Panc1 (cell line): ENCODE measurements at places on chromosomes 3 and 15. TPM values are rescaled to one million over a fixed set of nuclear protein-coding genes. Genes with fewer than 3 reads are reported as not detected.

DNA sequence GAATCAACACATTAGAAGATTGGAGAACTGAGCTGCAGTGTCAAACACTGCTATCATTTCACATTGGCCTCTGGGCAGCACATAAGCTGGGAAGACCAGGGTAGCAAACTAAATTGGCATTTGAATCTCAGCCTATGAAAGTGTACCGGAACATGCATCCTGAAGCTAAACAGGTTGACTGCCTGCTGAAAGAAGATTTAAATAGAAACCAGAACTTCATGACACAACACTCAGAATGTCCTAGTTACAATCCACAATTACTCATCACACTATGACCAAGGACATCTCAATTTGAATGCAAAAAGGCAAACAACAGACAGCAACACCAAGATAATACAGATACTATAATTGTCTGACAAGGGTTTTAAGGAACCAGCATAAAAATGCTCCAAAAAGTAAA lies 26.2 kb downstream of the TM2D3 start:
- no peak for DNase-seq

DNA sequence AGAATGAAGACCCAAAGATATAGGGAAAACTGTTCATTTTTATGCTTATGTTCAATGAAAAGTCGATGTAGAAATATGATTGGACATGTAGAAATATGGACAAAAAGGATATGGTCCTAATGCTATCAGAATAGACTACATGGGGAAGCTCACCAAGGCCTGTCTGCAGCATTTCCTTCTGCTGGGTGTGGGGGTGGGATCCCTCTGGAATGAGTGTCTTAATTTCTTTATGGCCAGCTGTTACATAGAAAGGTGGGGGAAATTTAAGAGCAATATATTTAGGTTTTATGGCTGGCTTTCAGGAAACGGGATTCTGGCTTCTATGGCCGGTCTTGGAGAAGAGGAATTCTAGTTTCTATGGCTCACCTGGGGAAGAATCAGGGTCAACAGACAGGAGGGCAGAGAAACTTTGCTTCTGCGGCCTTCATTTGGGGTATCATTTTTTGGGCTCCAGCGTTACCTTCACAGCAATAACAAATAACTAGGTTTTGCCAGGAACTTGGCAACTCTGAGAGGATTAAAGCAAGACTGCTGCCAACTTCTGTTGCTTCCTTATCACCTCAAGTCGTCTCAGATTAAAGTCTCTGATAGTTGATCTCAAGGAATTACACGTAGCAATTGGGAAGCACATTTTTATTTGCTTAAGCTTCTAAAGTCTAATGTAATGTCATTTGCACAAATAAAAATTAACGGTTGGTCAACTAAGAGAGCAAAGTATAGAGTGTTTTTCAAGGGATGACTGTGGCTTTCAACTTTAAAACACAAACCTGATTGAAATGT lies 57.0 kb upstream of the GATM start:
- no peak for DNase-seq

DNA sequence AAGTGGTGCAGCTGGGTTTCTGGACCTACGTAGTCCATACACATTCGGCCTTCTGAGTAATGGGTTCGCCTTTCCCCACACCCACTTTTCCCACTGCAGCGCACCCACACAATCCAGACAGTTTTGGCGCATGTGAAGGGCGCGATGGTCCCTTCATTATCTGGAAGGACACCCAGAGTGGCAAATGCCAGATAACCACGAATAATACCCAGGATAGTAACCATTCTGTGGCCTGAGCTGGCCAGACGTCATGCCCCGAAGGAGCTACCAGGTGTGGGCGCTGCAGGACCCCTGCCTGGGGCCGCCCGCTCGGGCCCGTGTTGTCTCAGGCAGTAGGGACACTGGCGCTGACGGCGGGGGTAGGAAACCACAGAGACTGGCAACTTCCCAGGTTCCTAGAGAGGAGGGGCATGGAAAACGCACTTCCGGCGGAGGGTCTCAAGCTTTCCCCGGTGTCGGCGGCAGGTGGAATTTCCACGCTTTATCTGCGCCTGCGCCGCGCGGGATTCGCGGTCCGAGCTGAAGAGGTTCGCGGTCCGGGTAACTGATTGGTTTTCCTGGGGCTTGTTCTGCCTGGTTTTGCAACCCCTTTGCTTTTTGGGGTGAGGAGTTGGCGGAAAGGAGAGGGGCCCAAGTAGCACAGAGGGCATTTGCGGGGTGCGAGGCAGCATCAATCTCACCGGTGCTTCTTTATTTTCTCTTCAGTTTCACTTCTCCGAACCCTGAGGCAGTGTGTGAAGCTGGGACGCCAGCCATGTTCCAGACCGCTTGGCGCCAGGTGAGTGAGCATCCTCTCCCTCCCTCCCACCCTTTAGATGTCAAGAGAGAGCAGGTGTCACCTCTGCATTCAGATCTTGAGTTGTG lies at the start of gene ZNF620:
Gene ZNF620, plus strand, starts transcription at position 441 of the 864 bp plus-strand sequence. Its CDS starts 314 bp downstream, at position 755.
- DNase-seq = no peak

GRCh38 chr3:142064454-142064853 lies 84.9 kb downstream of the TFDP2 start:
- DNase-seq = no peak

DNA sequence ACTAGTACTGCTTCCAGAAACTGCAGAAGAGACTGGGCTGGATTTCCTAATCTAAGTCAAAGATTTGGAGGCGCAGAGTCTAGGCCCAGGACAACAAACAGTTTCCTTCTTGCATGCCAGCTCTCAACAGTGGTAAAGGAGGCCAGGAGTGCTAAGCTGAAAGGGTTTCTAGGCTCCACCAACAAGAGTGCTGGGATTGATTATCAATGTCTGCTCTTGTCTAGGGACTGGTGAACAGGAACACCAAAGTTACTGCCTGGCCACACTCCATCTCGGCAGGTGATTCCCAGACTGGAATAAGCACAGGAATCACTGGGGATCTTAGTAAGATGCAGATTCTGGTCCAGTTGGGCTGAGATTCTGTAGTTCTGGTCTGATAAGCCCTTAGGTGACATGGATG lies 22.8 kb upstream of the FGD5 start:
- DNase-seq = no peak

- DNase-seq = no peak
These were observed 232.1 kb downstream of the IGSF11 start for GRCh38 chr3:118802325-118803095.

DNA sequence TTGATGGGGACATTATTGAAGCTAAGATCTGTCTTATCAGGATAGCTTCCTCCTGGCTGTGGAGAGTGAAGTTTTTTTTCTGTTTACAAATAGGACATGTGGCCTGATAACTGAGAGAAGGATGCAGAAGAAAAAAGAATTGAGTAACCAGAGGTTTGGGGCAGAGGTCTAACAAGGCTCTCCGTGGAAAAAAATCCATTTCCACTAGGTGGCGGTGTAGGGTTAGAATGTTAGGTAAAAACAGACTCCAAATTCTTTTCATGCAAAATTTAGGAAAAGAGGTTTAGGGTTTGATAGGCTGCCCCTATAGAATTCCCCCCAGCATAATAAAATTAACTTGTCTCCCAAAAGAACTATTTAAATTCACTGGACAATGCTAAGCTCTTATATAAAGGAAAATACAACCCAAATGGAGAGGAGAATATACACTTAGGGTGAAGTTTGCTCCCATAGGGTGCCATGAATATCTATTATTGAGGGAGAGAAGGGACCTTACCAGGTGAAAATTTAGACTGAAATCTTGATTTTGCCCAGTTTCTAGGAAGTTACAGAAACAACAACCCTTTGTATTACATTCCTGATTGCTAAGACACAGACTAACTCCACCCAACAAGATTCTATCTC lies 1560.4 kb downstream of the OTOL1 start:
- peak; percentile 22 for DNase-seq

GRCh38 chr3:151009430-151009829 lies 36.9 kb upstream of the CLRN1 start:
- DNase-seq = no peak

DNA sequence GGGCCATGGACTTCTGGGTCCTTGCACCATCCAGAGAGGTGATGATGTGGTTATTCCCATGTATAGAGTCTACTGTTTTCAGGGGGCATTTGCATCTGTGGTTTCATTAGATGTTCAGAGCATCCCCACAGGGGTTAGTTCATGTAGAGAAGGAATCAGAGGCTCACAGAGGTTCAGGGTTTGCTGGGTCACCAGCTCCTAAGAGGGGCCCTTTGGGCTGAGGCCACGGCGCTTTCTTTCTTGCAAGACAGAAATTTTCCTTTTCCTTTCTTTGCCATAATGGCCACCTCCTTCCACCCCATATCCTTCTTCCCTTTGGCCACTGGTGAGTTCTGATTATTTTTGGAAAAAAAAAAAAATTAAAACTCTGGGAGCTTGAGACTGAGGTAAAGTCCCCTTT lies 62.3 kb downstream of the APBA2 start:
- DNase-seq = no peak

- DNase-seq = peak; percentile 73
These were observed 53.6 kb downstream of the PAK2 start for GRCh38 chr3:196793246-196793645.

GRCh38 chr3:140018556-140018955 lies 83.6 kb downstream of the CLSTN2 start:
- no peak for DNase-seq

- DNase-seq = no peak
These were observed 19.4 kb downstream of the WWTR1 start for GRCh38 chr3:149638228-149639092.

GRCh38 chr15:49492830-49493229 lies 69.8 kb downstream of the FGF7 start:
- DNase-seq = no peak

- DNase-seq = no peak
These were observed 14.2 kb downstream of the ARL14 start for GRCh38 chr3:160691151-160691550.

- DNase-seq = no peak
These were observed 121.9 kb downstream of the SLCO3A1 start for GRCh38 chr15:91975241-91975978.

DNA sequence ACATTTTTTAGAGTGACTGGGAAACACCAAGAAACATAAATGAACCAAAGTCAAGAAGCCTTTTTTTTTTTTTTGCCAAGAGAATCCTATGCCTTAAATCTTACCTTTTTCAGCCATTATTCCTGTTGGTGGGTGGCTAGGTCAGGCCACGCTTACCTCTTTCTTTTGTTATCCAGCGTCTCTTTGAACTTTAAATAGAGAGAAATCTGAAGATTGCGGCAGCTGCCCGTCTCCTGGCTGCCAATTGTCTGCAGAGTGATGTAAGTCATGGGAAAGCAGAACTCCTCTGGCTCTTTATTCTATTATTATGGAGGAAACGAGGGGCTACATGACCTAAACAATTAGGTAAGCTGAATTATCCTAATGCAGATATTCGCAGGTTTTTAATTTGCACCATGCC lies at the start of gene STRIT1:
Gene STRIT1, minus strand, starts transcription at position 168 of the 400 bp plus-strand sequence.
- no peak for DNase-seq

DNA sequence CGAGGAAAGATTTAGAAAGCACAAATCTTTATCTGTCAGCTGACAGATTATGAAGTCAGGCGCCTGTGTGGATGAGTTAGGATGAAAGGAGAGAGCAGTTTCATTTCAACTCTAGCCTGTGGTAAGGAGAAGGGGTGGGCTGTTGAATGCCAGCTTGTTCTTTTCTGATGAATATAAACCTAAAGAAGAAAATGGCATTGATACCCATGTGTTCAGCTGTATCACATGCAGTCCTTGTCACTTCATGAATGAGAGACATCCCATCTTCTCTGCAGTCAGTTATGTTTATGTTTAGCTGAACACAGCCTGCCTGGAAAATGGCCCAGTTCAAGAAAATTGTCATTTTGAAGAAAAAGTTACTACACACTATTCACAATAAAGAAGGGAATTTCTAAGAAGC lies 345.7 kb upstream of the RBMS3 start:
- no peak for DNase-seq

DNA sequence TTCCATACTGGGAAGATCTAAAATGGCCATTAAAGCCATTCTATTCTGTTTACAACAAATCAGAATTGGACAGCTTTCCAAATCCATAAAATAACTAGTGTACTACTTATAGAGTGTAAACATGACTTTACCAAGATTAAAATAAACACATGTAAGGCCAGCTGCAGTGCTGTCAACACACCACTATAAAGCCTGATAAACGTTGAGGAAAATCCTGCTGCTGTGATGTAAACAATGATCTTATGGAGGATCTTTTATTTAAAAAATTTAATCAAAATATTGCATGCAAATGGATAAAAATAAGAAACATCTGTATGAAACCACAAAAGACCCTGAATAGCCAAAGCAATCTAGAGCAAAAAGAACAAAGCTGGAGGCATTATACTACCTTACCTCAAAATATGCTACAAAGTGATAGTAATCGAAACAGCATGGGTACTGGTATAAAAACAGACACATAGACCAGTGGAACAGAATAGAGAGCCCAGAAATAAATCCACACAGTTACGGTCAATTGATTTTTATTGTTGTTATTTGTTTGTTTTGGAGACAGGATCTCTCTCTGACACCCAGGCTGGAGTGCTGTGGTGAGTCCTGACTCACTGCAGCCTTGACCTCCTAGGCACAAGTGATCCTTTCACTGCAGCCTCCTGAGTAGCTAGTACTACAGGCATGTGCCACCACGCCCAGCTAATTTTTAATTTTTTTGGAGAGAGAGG lies 428.8 kb upstream of the C2CD4B start:
- no peak for DNase-seq

DNA sequence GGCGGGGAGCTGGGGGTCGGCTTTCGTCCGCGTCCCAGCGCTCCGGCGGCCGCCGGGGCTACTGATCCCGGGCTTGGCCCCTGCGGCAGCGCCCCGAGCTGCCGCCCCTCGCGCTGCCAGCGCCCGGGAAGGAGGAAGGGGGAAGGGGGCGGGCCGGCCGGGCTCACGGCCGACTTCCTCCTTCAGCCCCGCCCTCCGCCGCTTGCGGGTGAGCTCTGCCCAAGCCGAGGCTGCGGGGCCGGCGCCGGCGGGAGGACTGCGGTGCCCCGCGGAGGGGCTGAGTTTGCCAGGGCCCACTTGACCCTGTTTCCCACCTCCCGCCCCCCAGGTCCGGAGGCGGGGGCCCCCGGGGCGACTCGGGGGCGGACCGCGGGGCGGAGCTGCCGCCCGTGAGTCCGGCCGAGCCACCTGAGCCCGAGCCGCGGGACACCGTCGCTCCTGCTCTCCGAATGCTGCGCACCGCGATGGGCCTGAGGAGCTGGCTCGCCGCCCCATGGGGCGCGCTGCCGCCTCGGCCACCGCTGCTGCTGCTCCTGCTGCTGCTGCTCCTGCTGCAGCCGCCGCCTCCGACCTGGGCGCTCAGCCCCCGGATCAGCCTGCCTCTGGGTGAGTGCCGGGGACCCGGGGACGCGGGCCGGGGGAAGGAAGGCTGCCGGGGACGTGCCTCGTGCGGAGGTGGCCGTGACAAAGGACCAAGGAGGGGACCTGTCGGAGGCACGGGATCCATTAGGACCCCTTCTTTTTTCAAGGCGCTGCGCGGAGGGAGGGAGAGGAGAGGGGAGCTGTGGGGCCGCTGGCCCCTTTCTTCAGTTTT lies at the start of gene SEMA4B:
Gene SEMA4B, plus strand, starts transcription at position 201 of the 814 bp plus-strand sequence. Its CDS starts 249 bp downstream, at position 450.
- no peak for DNase-seq

- no peak for DNase-seq
These were observed 35.6 kb downstream of the AMOTL2 start for GRCh38 chr3:134338516-134339261.

GRCh38 chr3:53044711-53045517 lies 959 bp downstream of the SFMBT1 start:
- no peak for DNase-seq

The STAB1 gene
- 0.39 TPM for total RNA-seq

The OIP5 gene
- total RNA-seq = 26.7 TPM

The RBMS3 gene
- 1.1 TPM for total RNA-seq

The COPB2 gene
- total RNA-seq = 150 TPM

The GPR15 gene
- not detected for total RNA-seq

The MKRN2OS gene
- not detected for total RNA-seq

The CCR4 gene
- total RNA-seq = 0.10 TPM

The SNX4 gene
- 34.3 TPM for total RNA-seq

The SI gene
- not detected for total RNA-seq
